Placental epithelial cell (primary cell): ENCODE measurements at places on chromosomes 4 and X. TPM values are rescaled to one million over a fixed set of nuclear protein-coding genes. Genes with fewer than 3 reads are reported as not detected.

PWWP3B gene
- total RNA-seq = 4.4 and 5.1 TPM in 2 replicates

CSAG1 gene
- total RNA-seq = not detected in 2 replicates

SATL1 gene
- under 0.01 and 0.11 TPM in 2 replicates for total RNA-seq

TEX13B gene
- not detected in 2 replicates for total RNA-seq

PJA1 gene
- total RNA-seq = 23.9 and 27.0 TPM in 2 replicates
